Activated T-helper 17 cell treated with anti-CD3 and anti-CD28 coated beads, Interleukin-2, amount 50 U/mL, for 72 hours (primary cell): ENCODE measurements at places on chromosomes 12 and 14. TPM values are rescaled to one million over a fixed set of nuclear protein-coding genes. Genes with fewer than 3 reads are reported as not detected.

OTX2 gene
- total RNA-seq: not detected

RFX4 gene
- total RNA-seq: not detected

CLEC14A gene
- not detected for total RNA-seq

LBHD2 gene
- total RNA-seq: not detected

DTX1 gene
- 17.4 TPM for total RNA-seq

NID2 gene
- total RNA-seq: not detected

SLC6A15 gene
- 0.69 TPM for total RNA-seq

LTB4R2 gene
- total RNA-seq: 8.7 TPM

DNA sequence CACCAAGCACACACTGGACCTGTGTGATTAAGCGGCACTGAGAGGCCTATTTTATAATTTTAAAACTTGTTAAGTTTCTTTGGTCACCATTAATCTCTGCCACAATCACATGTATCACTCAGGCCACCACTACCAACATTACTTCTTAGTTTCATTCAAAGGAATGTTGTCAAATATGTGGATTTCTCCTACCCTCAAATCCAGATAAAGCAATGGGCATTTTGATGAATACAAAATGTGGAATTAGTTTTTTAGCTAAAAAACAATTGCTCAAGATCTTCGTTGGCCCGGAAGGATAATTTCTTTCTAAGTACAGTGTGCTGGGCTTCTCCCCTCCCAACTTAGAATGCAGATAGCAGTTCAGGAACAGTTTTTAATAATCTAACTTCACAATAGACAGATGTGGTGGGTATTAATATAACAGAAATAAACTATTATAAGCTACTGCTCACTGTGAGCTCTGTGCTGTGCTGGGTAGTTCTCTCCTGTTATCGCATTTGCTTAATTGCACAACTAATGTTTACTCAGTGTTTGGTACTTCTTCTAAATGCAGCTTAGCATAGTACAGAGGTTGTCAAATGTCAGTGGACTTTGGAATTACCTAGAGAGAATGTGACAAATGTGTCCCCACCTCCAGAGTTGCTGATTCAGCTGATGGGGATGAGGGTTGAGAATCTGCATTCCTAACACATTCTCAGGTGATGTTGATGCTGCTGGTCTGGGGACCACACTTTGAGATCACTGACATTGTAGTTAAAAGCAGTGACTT lies 266.7 kb upstream of the AMIGO2 start:
- no peaks in the 10 kb centered on the region for H3K27me3 ChIP-seq
- ATAC-seq: no peak
- H3K4me3 ChIP-seq: no peak overlapping the region
- H3K36me3 ChIP-seq: peaks cover 6% of the 10 kb centered on the region
- H3K27ac ChIP-seq: no peak overlapping the region

- H3K27ac ChIP-seq: no peak overlapping the region
- no peaks in the 10 kb centered on the region for H3K36me3 ChIP-seq
- H3K27me3 ChIP-seq: no peaks in the 10 kb centered on the region
- no peak overlapping the region for H3K4me3 ChIP-seq
- H3K4me1 ChIP-seq: peaks cover 19% of the 10 kb centered on the region
These were observed 509.6 kb downstream of the FUT8 start for GRCh38 chr14:65922142-65922541.

- no peak for ATAC-seq
- no peak overlapping the region for H3K4me3 ChIP-seq
- no peak overlapping the region for H3K27ac ChIP-seq
- no peaks in the 10 kb centered on the region for H3K36me3 ChIP-seq
- H3K4me1 ChIP-seq: no peaks in the 10 kb centered on the region
These were observed 445.0 kb downstream of the GXYLT1 start for GRCh38 chr12:41699658-41700057.

- no peaks in the 10 kb centered on the region for H3K27me3 ChIP-seq
- peaks cover 30% of the 10 kb centered on the region for H3K4me1 ChIP-seq
- peak overlapping the region; percentile 48 for H3K27ac ChIP-seq
- H3K4me3 ChIP-seq: no peak overlapping the region
- H3K36me3 ChIP-seq: peaks cover 17% of the 10 kb centered on the region
- ATAC-seq: no peak
These were observed 25.1 kb downstream of the PXN start for GRCh38 chr12:120240495-120240833.

- ATAC-seq: no peak
- no peaks in the 10 kb centered on the region for H3K4me1 ChIP-seq
- H3K36me3 ChIP-seq: no peaks in the 10 kb centered on the region
- no peak overlapping the region for H3K27ac ChIP-seq
These were observed 177.7 kb upstream of the RASSF8 start for GRCh38 chr12:25780771-25781170.

DNA sequence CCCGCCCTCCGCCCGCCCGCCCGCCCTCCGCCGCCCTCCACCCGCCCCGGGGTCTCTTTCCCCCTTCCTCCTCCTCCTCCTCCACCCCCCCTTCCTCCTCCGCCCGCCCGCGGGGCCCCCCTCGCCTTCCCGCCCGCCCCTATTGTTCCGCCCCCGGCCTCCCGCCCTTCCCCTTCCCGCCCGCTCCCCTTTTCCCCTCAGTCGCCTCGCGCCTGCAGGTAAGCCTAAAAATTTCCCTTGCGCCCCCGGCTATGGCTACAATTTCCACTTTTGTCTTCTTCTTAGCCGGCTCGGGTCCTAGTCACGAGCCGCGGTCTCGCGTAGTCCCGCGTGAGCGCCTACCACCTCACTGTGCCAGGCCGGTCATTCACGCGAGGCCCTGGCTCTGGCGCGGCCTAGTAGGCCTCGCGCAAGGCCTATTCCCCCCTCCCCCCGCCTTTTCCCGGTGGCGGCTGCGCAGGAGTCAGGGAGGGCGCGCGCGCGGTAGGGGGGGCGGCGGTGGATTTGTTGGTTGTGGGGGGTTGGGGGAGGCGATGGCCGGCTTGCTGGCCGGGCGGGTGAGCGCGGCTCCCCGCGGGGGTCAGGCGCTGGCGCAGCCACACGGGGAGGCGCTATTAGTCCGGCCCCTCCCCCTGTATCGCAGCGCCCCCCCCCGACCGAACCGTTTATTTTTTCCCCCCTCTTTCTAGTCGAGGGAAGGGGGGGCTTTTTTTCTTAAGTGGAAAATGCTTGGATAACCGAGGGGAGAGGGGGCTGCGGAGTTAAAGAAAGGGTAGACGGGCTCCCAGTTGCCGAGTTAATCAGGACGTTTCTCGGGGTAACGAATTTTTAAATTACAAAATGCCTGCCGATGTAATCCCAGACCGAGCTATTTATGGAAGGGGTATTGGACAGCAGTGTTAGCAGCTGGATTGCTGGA lies 516 bp downstream of the PCBP2 start:
- ATAC-seq: peak; percentile 37
- peak overlapping the region; percentile 87 for H3K27ac ChIP-seq
- peaks cover 28% of the 10 kb centered on the region for H3K4me1 ChIP-seq
- H3K36me3 ChIP-seq: peaks cover 74% of the 10 kb centered on the region
- peak overlapping the region; percentile 80 for H3K4me3 ChIP-seq

DNA sequence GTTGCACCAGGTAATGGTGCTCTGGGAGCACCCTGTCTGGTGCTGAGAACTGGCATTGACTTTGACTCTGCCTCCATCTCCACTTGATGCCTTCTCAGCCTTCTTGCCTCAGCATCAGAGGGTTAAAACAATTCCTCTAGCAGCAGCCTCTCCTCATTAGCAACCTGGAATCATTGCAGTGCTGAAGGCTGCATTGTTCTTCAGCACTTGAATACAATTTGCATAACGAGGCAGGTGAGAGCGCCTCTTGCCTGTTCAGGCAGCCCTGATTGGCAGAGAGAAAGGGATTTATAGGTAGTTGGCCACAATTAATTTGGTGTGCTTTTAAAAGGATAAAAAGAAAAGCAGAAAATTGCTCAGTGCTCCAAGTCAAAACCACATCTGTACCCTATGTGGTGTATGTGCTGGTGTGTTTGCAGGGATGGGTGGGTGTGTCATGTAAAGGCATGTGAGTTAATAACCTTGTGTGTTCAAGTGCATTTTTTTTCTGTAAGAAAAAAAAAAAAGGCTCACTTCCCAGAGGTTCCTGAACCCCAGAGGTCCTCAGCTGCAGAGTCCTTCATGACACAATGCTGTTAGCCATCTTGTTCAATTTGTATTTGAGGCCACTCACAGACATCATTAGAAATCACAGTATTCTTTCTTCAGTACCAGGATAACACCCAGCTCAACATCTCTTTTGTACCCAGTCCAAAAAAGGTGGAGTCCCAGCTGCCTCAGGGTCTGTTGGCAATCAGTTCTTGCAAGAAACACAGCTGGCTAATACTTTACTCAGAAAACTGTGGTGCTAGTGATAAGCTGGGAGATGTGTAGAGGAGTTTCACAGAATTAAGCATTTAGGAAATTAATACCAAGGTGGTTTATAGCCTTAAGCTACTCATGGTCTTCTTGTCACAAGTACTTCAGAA lies 385.6 kb downstream of the GRIN2B start:
- no peak for ATAC-seq
- no peaks in the 10 kb centered on the region for H3K27me3 ChIP-seq
- H3K4me1 ChIP-seq: no peaks in the 10 kb centered on the region
- no peak overlapping the region for H3K4me3 ChIP-seq

GRCh38 chr12:14384783-14385638 lies 19.5 kb downstream of the ATF7IP start:
- H3K27ac ChIP-seq: peak overlapping the region; percentile 90
- peaks cover 25% of the 10 kb centered on the region for H3K4me1 ChIP-seq
- H3K36me3 ChIP-seq: peaks cover 52% of the 10 kb centered on the region
- H3K27me3 ChIP-seq: no peaks in the 10 kb centered on the region

- peak overlapping the region; percentile 91 for H3K27ac ChIP-seq
- H3K27me3 ChIP-seq: no peaks in the 10 kb centered on the region
- H3K4me1 ChIP-seq: peaks cover 21% of the 10 kb centered on the region
- peak; percentile 32 for ATAC-seq
- no peak overlapping the region for H3K4me3 ChIP-seq
These were observed 197.2 kb upstream of the PLEKHG7 start for GRCh38 chr12:92505254-92506231.

DNA sequence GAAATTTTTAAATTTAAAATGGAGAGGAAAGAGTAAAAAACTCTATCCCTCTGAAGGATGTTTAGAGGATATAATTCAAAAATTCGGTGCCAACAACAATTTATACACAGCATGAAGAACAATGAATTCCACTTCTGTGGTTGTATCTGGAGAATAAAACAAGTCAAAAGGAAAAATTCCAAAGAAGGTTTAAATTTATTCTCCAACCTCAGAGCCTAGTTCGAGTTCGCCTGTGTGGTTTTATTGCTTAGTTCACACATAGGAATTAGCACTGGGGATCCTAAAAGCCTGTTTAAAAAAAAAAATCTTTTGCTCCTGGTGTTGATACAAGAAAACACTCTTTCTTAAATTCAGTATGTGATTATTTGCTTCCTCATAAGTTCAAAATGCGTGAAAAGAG lies 79.2 kb downstream of the LLPH start:
- peaks cover 12% of the 10 kb centered on the region for H3K27me3 ChIP-seq
- no peaks in the 10 kb centered on the region for H3K4me1 ChIP-seq
- no peaks in the 10 kb centered on the region for H3K36me3 ChIP-seq
